ENCODE measurements at places on chromosomes 16 and 17.

DNA sequence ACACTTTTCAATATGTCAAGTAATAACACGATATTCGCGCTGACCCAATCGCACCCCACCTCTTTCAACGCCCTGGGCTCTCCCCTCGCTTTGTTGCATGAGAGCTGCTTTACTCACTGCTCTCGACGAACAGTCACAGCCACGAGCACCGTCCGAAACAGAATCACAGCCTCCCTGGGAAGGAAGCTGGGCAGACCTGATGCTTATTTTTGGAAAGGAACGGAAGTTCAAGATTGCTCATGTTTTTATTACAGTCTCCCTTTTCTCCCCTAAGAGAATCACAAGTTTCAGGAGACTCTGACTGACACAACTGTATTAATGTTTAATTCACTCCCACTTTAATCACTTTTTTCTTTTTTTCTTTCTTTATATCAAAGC, 67.8 kb downstream of the ANKRD11 start:
- peak; percentile 92 for DNase-seq

GRCh38 chr17:66437476-66438026, 135.1 kb downstream of the PRKCA start:
- DNase-seq: no peak

DNA sequence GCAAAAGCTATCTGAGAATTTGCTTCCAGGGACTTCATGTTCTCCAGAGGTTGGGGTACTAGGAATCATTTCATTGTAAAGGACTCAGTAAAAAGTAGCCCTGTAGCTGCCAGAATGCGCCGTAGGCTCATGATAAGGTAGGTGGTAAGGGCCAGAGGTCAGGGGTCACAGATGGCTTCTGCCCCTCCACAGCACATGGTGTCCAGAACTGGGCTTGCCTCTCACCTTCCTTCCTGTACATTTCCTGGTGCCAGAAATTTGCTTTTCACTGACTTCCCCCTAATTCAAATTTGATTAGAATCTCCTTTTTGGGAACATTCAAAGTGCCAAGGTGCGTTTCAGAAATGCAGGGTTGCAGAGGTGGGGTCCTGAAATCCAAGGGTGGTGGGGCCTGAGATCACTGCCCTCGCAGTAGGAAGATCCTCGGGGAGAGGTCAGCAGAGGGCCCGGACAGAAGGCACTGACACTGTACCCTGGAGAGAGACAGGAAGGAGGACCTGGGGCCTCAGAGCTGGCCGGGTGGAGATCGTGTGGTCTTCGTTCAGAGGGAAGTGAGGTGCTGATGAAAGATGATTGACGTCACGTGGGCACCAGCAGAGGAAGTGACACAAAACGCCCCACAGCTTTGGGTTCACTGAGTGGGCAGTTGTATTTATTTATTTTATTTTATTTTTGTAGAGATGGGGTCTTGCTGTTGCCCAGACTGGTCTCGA, 25.5 kb upstream of the METRNL start:
- DNase-seq: peak; percentile 36

GRCh38 chr17:8243827-8244226, 4.0 kb downstream of the CTC1 start:
- DNase-seq: no peak

- DNase-seq: no peak
Measured at GRCh38 chr16:49200223-49200820, 81.3 kb downstream of the CBLN1 start.

GRCh38 chr16:84467256-84467655, 37.2 kb downstream of the MEAK7 start:
- DNase-seq: no peak
